Stimulated activated CD8-positive, alpha-beta memory T cell treated with anti-CD3 and anti-CD28 coated beads, Interleukin-7, amount 100 ng/mL, for 4 hours (primary cell): ENCODE measurements at places on chromosomes 5 and 9.

GRCh38 chr5:157049605-157050004 is 9.3 kb downstream of the HAVCR1 start:
- no peak for DNase-seq

DNA sequence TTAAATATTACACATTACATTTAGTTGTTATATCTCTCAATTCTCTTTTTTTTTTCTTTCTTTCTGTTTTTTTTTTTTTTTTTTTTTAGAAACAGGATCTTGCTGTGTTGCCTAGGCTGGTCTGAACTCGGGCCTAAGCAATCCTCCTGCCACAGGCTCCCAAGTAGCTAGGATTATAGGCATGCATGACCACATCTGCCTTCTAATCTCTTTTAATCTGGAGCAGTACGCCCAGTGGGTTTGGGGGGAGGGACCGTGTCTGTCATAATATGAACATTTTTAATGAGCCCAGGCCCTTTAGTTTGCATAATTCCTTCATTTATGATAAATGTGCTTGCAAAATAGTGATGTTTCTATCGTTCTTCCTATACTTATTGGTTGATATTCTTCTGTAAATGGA is 10.3 kb downstream of the RHOBTB3 start:
- DNase-seq, result no peak

DNA sequence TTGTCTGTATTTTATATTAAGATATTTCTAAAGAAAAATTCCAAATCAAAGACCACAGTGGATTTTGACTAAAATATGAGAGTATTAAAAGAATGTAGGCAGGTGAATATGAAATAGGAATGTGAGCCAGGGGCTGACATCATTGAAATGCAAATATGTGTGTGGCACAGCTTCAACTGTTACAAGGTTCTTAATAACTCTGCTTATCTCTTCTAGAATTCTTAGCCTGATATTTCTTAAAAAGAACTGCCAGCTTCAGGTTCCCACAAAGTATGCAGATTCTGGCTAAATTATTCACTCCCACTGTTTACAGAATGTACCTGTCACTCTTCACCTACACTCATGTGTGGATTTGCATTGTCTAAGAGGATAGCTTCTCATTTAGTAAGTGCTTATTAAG is 274.4 kb downstream of the DIRAS2 start:
- DNase-seq, result no peak

- no peak for DNase-seq
Observed at GRCh38 chr9:76646249-76646648, 118.0 kb upstream of the PCA3 start.

DNA sequence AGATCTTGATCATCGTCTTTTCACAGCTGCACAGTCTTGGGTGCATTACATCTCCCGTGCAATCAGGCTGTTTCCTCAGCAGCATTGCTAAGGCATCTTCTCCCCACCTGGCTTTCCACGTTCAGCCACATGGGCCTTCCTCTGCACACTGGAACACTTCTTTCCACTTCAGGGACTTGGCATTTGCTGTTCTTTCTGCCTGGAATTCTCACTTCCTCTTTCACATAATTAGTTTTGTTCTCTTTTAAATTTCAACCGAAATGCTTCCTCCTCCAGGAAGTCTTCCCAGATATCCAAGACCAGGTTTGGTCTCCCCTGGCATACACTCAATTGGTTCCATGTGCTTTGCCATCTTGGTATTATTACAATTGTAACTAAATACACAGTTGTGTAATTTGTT is 43.8 kb downstream of the WHRN start:
- DNase-seq, result no peak

DNA sequence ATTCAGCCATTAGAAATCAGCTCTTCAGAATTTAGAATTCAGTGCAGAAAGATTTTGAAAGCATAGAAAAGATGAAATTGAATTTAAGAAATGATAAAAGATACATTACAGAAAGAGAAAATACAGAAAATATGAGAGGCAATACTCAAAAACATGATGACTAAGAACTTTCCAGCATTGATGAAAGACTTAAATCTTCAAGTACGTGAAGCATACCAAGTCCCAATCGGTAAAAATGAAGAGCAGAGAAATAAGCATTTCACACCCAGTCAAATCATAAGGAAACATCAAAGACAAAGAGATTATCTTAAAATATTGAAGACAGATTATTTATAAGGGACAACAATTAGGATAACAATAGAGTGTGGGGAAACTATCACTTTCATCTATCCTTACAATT is 35.1 kb downstream of the MUSK start:
- no peak for DNase-seq

- DNase-seq, result no peak
Observed at GRCh38 chr5:163540696-163541095, 35.3 kb downstream of the MAT2B start.

DNA sequence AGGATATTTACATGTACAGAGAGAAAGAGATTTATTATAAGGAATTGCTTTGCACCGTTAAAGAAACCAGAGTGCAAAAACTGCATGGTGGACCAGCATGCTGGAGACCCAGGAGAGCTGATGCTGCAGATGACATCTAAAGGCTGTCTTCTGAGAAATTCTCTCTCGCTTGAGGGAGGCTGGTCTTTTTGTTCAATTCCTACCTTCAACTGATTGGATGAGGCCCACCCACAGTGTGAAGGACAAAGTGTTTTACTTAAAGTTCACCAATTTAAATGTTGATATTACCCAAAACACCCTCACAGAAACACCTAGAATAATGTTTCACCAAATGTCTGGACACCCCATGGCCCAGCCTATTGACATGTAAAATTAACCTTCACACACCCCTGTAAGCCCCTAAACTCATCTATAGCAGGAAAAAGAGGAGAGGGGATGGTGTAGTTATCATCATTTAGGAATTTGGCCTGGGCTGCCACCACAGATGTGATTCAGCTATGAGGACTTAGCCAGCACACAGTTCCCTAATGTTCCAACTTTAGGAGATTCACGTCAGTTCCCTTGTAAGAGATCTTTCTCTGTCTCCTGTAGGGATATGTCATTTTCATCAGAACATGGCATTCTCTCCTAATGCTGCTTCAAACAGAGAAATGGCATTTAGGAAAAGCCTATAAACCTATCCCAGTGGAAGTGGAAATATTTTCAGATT is 358.2 kb upstream of the TLE4 start:
- DNase-seq, result no peak
